Activated effector memory CD4-positive, alpha-beta T cell treated with anti-CD3 and anti-CD28 coated beads, Interleukin-2, amount 50 U/mL, for 16 hours (primary cell): ENCODE measurements at places on chromosomes 5 and 9.

GRCh38 chr5:129228577-129228976 is 134.0 kb downstream of the ISOC1 start:
- no peak for DNase-seq

DNA sequence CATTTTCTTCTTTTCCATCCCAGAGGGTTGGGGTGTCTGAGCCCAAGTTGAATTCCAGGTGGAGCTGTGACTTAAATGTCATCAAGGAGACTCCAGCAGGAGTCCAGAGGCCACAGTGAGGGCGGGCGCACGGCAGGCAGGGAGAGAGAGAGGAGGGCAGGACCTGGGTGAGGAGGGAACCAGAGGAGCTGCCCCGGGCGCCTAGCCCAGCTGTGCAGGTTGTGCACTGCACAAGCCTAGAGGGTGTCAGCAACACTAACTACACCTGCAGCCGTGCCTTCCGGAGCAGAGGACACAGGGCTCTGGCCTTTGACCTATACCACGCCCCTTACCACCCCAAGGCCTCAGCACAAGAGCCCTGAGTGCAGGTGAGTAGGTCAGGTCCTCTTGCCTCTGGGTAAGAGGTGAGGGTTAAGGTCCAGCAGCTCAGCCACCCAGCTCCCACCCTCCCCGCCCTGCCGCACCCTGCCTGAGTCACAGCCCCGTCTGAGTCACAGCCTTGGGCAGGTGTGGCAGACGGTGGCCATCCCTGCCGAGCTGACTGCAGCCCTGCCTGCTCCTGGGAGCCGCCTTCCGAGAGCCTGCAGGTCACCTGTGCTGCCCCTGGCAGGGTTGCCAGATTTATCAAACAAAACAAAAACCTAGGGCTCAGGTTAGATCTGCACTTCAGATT is 6.4 kb upstream of the AGPAT2 start:
- DNase-seq, result no peak

- no peak for DNase-seq
Measured at GRCh38 chr5:126433701-126434100, 10.5 kb downstream of the GRAMD2B start.

DNA sequence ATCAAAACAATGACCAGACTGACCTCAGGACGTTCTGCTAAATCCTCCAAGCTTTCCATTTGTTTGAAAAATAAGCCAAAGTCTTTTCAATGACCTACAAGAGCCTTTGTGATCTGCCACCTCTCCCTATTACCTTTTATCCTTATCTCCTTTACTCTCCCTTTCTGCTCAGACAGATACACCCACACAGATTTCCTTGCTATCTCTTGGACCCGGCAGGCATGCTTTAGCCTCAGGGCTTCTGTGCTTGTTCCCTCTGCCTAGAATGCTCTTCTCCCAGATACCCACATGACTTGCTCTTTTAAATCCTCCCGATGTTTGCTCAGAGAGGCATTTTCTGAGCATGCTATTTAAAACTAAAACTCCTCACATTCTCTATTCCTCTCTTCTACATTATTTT is 8.9 kb upstream of the ELOVL7 start:
- DNase-seq, result no peak

GRCh38 chr5:92206681-92207080 is 823.6 kb upstream of the ARRDC3 start:
- DNase-seq, result no peak

DNA sequence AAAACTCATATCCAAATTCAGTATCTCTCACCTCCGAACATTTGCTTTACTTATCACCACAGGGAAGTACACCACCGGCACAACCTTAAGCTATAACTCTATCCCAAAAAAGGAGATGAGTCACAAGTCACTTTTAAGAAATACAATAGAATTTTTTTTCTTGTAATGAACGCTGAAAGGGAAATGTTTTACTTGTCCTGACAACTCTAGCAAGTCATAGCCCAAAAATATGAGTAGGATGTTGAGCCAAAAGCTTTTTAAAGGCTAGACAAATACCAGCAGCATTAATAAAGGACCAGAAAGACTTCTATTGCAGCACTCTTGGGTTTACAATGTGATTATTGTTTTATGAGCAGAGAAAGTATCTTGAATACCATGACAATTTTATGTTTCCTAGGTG is 147.3 kb upstream of the FST start:
- DNase-seq, result no peak

GRCh38 chr9:91119142-91119541 is 242.6 kb downstream of the AUH start:
- DNase-seq, result no peak

DNA sequence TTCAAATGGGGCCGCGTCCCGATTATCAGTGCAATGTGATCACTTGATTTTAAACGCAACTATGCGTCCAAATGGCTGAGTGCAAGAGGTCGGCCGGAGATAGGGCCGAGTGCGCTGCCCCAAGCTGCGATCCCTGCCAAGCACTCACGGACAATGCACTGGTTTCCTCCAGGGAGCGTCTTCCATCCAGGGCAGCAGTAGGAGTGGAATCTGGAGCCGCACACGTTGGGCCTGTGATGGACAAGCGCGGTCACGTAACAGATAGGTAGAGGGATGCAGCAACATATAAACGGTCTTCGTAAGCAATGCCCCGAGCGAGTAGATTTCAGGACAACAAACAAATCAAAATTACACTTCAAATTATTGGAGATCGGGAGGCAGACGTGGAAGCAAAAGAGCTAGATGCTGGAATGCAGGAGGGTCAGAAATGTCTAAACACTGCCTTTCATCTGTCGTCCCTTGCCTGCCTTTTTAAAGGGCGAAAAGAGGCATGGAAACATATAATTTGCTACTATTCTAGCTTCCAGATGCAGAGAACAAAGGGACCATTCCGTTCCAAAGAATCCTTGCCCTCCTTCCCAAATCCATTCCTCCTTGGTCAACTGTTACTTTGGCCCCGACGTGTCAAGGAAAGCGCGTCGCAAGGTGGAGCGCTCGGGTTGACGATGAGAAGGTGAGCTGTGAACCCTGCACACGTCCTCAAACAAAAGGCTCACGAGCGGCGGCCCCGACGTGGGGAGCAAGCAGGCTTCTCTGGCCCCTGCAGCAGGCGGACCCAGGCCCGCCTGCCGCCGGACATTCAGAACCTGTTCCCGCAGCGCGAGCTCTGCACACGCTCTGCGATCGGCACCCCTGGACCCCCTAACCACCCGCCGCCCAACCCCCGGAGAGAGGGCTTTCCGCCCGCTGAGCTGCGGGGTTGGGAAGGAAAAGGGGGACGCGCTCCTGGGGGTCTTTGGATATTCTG is 1.5 kb downstream of the FBN2 start:
- no peak for DNase-seq

DNA sequence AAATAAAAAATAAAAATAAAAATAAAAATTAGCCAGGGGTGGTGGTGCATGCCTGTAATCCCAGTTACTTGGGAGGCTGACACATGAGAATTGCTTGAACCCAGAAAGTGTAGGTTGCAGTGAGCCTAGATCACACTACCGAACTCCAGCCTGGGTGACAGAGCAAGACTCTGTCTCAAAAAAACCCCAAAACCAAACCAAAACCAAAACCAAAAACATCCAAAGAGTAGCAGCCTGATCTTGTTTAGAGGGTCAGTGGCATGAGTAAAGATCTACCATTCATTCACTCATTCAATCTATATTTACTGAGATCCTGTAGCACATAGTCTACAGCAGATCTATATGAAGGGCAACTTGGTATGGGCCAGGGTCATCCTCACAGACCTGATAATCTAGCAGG is 202.4 kb downstream of the MAPKAP1 start:
- DNase-seq, result no peak

GRCh38 chr5:30239331-30240022 is 954.0 kb upstream of the CDH6 start:
- no peak for DNase-seq

GRCh38 chr5:18220631-18221030 is 586.4 kb downstream of the TAF11L14 start:
- no peak for DNase-seq

DNA sequence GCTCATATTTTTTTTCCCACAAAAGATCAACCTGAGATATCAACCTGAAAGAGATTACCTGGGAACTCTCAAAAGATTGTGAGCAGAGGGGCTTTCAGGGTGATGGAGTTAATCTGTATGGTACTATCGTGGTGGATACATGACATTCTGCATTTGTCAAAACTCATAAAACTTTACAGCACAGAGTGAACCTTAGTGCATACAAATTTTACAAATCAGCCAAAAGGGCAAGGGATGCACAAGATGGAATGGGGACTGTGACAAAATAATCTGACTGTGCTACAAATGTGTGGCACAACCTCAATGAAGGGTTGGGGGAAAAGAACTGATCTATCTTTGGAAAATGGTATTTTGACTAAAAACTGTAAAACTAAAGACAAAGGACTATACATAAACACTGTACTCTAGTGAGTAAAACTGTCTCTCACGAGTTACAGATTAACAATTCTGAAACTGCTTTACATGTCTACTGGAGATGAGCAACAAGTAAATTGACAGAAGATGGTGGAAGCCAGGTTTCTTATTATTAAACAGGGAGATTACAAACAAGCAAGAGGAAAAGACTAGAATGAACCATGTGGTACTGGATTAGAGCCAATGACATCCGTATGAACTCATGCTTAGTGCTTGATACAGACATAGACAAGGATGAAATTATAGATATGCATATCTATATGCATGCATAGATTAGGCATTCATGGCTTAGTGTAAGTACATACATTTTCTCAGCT is 24.8 kb upstream of the RLN1 start:
- no peak for DNase-seq

DNA sequence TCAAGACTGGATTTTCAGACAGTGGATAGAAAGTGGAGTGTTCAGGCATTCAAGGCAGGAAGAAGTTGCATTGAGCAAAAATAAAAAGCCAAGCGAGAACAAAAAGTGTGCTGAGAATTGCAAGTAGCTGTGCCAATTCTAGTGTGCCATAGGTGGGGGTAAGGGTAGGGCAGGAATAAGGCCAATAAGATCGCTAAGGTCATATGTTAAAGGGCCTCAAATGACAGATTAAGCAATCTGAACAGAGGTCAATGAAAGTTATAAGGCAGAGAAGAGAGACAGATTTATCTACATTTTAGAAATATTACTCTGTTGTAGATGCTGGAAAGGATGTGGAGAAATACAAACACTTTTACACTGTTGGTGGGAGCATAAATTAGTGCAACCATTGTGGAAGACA is 36.4 kb downstream of the NADK2 start:
- DNase-seq, result no peak
